ENCODE measurements at places on chromosomes 6 and 20.

GRCh38 chr6:36649701-36650484, 28.6 kb upstream of the CDKN1A start:
- DNase-seq, result no peak

GRCh38 chr6:167910007-167910406, 83.3 kb downstream of the AFDN start:
- no peak for DNase-seq

DNA sequence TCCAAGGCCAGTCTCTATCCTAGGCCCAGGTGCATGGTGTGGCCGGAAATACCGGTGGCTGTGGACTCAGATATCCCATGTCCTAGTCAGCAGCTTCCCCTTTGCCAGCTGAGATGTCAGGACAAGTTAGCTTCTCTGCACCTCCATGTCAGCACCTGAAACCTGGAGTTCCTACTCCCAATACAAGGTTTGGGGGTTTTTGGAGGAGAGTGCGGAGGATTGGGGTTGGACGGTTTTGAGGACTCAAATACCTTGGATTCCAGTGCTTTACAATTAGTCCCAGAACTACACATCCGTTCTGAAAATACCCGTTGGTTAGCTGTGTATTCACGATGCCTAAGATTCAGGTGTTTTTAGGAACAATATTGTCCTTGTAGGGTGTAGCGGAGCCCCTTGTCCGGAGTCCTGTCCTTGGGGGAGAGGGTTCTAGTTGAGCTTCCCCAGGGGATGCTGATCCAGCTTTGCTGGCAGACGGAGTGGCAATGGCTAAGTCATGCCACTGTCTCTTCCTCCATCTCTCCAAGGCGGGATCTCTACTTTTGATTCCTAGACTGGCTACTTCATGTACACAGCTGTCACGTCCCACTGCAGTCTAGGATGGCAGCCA, 45.0 kb downstream of the ADNP start:
- no peak for DNase-seq

GRCh38 chr6:147986846-147987245, 355.8 kb upstream of the SASH1 start:
- no peak for DNase-seq

- DNase-seq, result no peak
Measured at GRCh38 chr6:126618639-126619343, 278.9 kb downstream of the CENPW start.

- DNase-seq, result no peak
Measured at GRCh38 chr20:48835390-48835789, 7.6 kb upstream of the PREX1 start.

GRCh38 chr20:49724408-49725223, 10.9 kb upstream of the B4GALT5 start:
- DNase-seq, result no peak

DNA sequence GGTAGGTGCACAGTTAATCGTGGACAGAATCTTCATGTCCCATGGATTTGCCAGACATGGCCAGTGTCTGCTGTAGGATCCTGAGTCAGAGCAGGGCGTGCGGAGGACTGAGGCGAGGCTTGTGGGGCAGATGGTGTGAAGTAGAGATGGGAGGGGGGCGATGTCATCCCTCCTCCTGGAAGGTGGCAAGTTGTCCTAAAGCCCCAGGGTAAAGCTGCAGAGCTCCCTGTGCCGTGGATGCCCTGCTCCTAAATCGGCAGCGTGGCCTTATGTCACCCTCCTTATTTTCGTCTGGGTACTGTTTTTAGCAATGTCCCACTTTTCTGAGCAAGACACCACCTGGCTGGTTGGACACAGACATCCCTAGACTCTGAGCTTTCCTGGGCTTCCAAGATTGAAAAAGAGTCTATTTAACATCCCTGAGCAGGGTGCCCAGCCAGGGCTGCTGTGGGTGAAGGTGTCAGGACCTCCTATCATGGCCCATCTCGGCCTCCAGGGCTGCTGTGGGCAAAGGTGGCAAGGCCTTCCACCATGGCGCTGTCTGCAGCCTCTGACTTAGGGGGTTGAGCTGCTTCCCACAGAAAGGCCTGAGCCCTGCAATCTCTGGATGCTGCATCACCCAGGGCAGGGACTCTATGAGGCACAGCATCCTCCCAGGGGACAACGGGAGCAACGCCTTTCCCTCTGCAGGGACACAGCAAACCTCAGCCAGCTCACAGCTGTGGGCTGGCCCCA, 145.4 kb downstream of the TTLL2 start:
- DNase-seq, result no peak

DNA sequence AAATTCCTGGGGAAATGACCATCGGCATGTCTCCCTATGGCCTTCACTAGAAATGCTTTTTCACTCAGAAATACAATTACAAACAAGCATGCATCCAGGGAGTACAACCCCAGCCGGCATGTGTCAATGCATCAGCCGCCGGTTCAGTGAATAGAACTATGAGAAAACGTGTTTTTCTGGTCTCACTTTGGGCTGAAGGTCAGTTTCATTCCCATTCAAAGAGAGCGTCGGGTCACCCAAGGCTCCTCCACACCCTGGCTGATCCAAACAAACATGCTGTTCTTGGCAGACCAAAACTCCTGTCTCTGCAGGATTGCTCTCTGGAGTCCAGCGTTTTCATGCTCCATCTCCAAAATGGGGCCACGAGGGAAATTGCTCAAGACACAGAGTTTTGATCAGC, 35.5 kb upstream of the NXT1 start:
- DNase-seq, result no peak

GRCh38 chr6:68726337-68726736, 91.3 kb downstream of the ADGRB3 start:
- DNase-seq, result no peak

DNA sequence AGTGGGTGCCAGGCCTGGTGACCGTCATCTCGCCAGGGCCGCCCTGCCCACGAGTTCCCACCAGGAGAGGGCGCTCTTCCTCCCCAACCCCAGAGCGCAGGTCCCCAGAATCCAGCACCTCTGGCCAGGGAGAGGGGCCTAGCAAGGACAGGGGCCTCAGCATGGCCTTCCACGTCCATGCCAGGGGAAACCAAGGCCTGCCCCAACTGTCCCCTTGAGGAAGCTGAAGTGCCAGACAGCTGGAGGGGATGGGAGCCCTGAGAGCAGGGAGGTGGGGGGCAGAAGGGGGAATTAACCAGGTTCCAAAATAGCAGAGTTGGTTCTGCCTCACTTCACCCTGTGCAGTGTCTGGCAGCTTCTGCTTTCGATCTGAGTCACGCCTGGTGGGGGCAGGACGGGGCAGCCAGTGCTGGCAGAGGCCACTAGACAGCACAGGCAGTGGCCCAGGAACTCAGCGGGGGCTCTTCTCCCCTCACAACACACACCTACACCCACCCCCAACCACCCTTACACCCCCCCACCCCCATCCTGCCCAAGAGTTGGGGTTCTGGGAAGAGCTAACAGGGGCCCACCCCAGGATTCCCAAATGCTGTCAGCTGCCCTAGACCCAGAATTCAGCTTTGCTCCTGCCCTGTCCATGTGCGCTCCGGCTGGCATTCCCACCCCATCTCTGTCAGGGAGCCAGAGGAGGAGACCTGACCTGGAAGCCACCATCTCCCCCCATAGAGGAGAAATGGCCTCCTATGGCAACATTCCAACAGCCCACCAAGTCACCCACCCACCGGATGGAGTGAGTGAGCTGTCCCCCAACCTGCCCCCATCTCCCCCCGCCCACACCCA, 29.2 kb downstream of the TFEB start:
- DNase-seq, result no peak
